ENCODE measurements at places on chromosomes 3 and 15. TPM values are rescaled to one million over a fixed set of nuclear protein-coding genes. Genes with fewer than 3 reads are reported as not detected.

DNA sequence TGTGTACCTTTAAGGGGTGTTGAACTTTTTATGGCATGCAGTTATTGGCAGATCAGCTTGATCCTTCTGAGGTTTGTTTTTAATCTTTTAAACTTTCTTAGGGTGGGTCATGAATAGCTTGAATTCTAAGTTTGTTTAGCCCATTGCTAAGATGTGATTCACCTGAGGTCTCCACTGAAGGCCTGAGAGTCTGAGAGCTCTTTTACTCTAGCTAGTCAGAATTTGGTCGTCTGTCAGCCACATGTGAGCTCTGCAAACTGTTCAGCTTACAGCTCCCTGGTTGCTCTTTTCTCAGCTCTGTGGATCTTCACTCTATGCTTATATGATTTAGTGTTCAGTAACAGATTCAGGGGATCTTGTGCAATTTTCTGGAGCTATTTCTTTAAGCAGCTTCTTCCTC lies 161.3 kb downstream of the ABHD5 start:
- H3K4me1 ChIP-seq = no peaks in the 10 kb centered on the region
- H3K36me3 ChIP-seq = no peaks in the 10 kb centered on the region
- no peak overlapping the region for H3K4me3 ChIP-seq
- no peak overlapping the region for H3K27ac ChIP-seq
- no peak for DNase-seq

DNA sequence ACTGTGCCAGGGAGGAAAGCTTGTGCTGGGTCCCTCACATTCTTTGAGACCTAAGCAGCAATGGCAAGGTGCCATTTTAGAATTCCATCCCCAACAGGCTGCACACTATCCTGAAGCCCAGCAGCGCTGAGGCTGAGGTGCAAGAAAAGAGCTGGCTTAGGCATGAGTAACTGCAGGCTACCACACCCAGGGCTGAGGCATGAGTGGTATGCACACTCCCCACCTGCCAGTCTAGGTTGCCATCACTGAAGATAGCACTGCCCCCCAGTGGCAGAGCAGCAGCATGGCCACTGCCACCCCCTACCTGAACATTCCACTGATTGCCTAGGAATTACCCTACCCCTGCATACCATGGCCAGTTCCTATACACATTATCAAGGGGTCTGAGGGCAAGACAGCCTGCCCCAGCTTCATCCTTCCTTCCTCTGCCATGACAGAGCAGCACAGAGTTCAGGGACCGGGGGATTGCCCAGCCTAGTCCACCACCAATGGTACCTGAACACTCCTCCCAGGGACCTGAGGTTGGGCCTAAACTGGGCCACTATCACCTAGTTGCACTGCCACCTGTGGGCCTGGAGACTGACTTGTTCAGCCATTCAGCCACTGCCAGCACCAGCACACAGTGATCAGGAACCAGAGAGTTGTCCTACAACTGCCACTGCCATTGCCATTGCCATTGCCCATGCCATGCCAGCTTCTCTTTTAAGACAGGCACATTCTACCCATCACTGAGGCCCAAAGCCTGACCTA lies 129.8 kb downstream of the SATB1 start:
- no peaks in the 10 kb centered on the region for H3K4me1 ChIP-seq
- peaks cover 2% of the 10 kb centered on the region for H3K27me3 ChIP-seq
- no peak overlapping the region for H3K27ac ChIP-seq
- no peak overlapping the region for H3K4me3 ChIP-seq

- no peak overlapping the region for H3K27ac ChIP-seq
- H3K4me3 ChIP-seq = no peak overlapping the region
- peaks cover 6% of the 10 kb centered on the region for H3K4me1 ChIP-seq
- peaks cover 5% of the 10 kb centered on the region for H3K27me3 ChIP-seq
- DNase-seq = no peak
- no peaks in the 10 kb centered on the region for H3K36me3 ChIP-seq
Observed at GRCh38 chr3:118977118-118977517, 57.5 kb downstream of the IGSF11 start.

GRCh38 chr15:74785194-74786032 lies 3.5 kb downstream of the CSK start:
- peak overlapping the region; percentile 99 for H3K27ac ChIP-seq
- H3K4me3 ChIP-seq = peak overlapping the region; percentile 90
- H3K27me3 ChIP-seq = no peaks in the 10 kb centered on the region
- peaks cover 45% of the 10 kb centered on the region for H3K4me1 ChIP-seq
- DNase-seq = peak; percentile 76
- peaks cover 57% of the 10 kb centered on the region for H3K36me3 ChIP-seq

The ARL14 gene
- total RNA-seq = not detected

The DAZL gene
- not detected for total RNA-seq
